ENCODE measurements at places on chromosomes 11 and 22. TPM values are rescaled to one million over a fixed set of nuclear protein-coding genes. Genes with fewer than 3 reads are reported as not detected.

PEX16 gene
- total RNA-seq: 20.3 TPM

SLC17A6 gene
- total RNA-seq: not detected

RAG2 gene
- total RNA-seq: not detected

LARGE1 gene
- total RNA-seq: 7.1 TPM

MUC15 gene
- total RNA-seq: not detected

PPFIBP2 gene
- 20.3 TPM for total RNA-seq

MMP27 gene
- not detected for total RNA-seq

RNH1 gene
- total RNA-seq: 255 TPM

FSHB gene
- not detected for total RNA-seq

TH gene
- not detected for total RNA-seq

SLC22A12 gene
- not detected for total RNA-seq

CELSR1 gene
- total RNA-seq: 0.58 TPM

DAGLA gene
- 2.7 TPM for total RNA-seq

Data from regular cardiac myocyte (primary cell).